Osteocyte (in vitro differentiated cells): ENCODE measurements at places on chromosomes 7 and 10.
A peak's percentile ranks its signal among the peaks of the same experiment; 100 is the strongest.

GRCh38 chr10:24930427-24930826, 22.0 kb downstream of the PRTFDC1 start:
- peak overlapping the region; percentile 77 for H3K27ac ChIP-seq
- peaks cover 2% of the 10 kb centered on the region for H3K36me3 ChIP-seq
- no peaks in the 10 kb centered on the region for H3K27me3 ChIP-seq

DNA sequence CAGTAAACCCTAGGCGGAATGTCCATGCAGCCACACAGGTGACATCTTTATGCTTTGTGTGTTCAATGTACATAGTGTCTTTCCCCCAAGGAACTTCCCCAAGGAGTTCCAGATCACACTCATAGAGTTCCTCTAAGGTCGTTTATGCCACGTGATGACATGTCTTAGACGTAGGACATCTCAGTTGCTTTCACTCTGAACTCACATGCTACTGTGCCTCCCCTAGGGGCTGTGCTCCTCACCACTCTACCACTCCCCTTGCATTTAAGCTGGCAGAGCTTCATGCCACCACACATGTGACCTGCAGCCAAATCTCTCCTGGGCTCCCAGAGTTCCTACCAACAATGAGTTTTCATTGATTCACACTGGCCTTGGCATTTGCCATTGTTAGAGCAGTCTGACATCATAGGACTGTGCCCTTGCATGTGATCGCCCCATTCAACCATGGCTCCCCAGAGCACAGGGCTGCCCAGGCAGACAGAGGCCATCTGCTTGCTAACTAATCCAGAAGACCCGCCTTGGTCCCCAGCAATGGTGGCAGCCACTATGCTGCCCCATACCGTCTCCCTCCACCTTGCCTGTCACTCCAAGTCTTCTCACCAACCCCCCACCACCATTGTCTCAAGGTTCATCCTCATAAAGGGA, 95.3 kb upstream of the MACROH2A2 start:
- no peak overlapping the region for H3K4me3 ChIP-seq
- H3K27ac ChIP-seq, result no peak overlapping the region
- no peaks in the 10 kb centered on the region for H3K27me3 ChIP-seq
- H3K4me1 ChIP-seq, result peaks cover 8% of the 10 kb centered on the region
- H3K36me3 ChIP-seq, result peaks cover 19% of the 10 kb centered on the region

- peak overlapping the region; percentile 42 for H3K4me3 ChIP-seq
- no peaks in the 10 kb centered on the region for H3K36me3 ChIP-seq
- no peak overlapping the region for H3K27ac ChIP-seq
- H3K27me3 ChIP-seq, result peaks cover 66% of the 10 kb centered on the region
- peak; percentile 75 for DNase-seq
- peaks cover 7% of the 10 kb centered on the region for H3K4me1 ChIP-seq
These were observed 346.9 kb downstream of the DNAJB6 start for GRCh38 chr7:157683747-157684156.

GRCh38 chr7:134368851-134369544, 52.3 kb upstream of the SLC35B4 start:
- DNase-seq, result no peak
- no peaks in the 10 kb centered on the region for H3K4me1 ChIP-seq
- H3K27ac ChIP-seq, result no peak overlapping the region
- no peak overlapping the region for H3K4me3 ChIP-seq

- no peaks in the 10 kb centered on the region for H3K36me3 ChIP-seq
- no peak overlapping the region for H3K27ac ChIP-seq
- H3K4me3 ChIP-seq, result no peak overlapping the region
- no peaks in the 10 kb centered on the region for H3K27me3 ChIP-seq
- H3K4me1 ChIP-seq, result no peaks in the 10 kb centered on the region
These were observed 170.4 kb upstream of the NRG3 start for GRCh38 chr10:81704596-81704995.

DNA sequence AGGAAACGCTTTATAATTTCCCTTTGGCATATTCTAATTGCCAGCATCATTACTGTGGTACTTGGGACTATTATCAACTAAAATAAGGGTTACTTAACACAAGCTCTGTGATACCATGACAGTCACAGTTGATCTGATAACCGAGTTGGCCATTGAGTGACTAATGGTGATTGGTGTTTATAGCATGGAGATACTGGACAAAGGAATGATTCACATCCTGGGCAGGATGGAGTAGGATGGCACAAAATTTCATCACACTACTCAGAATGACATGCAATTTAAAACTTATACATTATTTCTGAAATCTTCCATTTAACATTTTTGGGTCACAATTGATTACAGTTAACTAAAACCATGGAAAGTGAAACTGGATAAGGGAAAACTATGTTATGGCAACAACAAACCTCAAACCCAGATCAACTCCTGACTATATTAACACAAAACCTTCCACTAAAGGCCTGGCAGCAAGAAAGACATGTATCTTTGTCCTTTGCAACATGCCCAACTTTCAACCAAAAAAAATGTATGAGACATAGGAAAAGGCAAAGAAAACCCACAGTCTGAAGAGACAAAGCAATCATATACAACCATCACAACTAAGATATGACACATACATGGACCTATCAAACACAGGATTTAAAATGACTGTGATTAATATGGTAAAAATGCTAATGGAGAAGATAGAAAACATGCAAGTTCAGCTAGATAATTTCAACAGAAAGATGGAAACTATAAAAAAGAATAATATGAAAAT, 208.5 kb upstream of the NRP1 start:
- peaks cover 3% of the 10 kb centered on the region for H3K36me3 ChIP-seq
- no peak for DNase-seq
- H3K4me3 ChIP-seq, result no peak overlapping the region
- H3K27ac ChIP-seq, result no peak overlapping the region

GRCh38 chr10:29648983-29649268, 14.2 kb upstream of the SVIL start:
- peak overlapping the region; percentile 43 for H3K4me3 ChIP-seq
- H3K4me1 ChIP-seq, result peaks cover 78% of the 10 kb centered on the region

- no peaks in the 10 kb centered on the region for H3K4me1 ChIP-seq
- H3K27me3 ChIP-seq, result no peaks in the 10 kb centered on the region
- no peak overlapping the region for H3K4me3 ChIP-seq
- no peak for DNase-seq
- peaks cover 12% of the 10 kb centered on the region for H3K36me3 ChIP-seq
- no peak overlapping the region for H3K27ac ChIP-seq
These were observed 126.8 kb downstream of the NEURL1 start for GRCh38 chr10:103620352-103620740.

- no peak for DNase-seq
- no peak overlapping the region for H3K4me3 ChIP-seq
- no peaks in the 10 kb centered on the region for H3K36me3 ChIP-seq
- no peaks in the 10 kb centered on the region for H3K4me1 ChIP-seq
- peaks cover 2% of the 10 kb centered on the region for H3K27me3 ChIP-seq
These were observed 78.9 kb downstream of the UNCX start for GRCh38 chr7:1311406-1312135.

GRCh38 chr7:87628780-87629569, 777 bp downstream of the RUNDC3B start:
- no peak overlapping the region for H3K27ac ChIP-seq
- DNase-seq, result no peak
- H3K36me3 ChIP-seq, result no peaks in the 10 kb centered on the region
- H3K4me1 ChIP-seq, result peaks cover 10% of the 10 kb centered on the region

DNA sequence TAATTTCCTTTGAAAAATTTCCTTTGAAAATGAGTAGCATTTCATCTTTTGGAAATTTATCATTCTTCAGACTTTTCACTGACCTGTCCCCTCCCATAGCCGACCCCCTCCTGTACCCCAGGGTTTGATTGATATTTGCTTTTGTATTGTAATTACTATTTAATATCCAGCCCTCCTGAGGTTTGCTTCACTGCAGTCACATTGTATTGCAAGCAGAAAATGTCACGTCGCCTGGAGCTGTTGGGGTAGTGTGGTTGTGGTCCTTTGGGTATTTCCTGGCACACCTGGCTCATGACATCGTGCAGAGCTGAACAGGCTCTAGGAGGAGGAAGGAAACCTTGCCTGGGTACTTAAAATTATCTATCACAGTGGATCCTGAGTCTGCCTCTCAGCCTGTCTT, 116.1 kb downstream of the INSYN2A start:
- no peaks in the 10 kb centered on the region for H3K4me1 ChIP-seq
- peaks cover 51% of the 10 kb centered on the region for H3K36me3 ChIP-seq
- no peak overlapping the region for H3K4me3 ChIP-seq

- H3K27ac ChIP-seq, result no peak overlapping the region
- no peaks in the 10 kb centered on the region for H3K4me1 ChIP-seq
- H3K27me3 ChIP-seq, result peaks cover 15% of the 10 kb centered on the region
- H3K4me3 ChIP-seq, result no peak overlapping the region
These were observed 709.7 kb upstream of the SEMA3D start for GRCh38 chr7:85896531-85896930.

- H3K4me3 ChIP-seq, result no peak overlapping the region
- peaks cover 9% of the 10 kb centered on the region for H3K4me1 ChIP-seq
- no peak for DNase-seq
These were observed 2.5 kb upstream of the KCNH2 start for GRCh38 chr7:150980663-150981062.

DNA sequence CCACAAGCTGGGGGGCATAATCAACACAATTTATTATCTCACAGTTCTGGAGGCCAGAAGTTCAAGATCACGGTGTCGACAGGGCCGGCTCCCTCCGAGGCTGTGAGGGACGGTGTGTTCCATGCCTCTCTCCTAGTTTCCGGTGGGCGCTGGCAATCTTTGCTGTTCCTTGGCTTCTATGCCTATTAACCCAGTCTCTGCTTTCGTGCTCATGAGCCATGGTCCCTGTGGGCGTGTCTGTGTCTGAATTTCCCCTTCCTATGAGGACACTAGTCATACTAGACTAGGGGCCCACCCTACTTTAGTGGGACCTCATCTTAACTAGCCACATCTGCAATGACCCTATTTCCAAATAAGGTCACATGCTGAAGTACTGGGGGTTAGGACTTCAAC, 29.4 kb downstream of the HIPK2 start:
- peak overlapping the region; percentile 79 for H3K27ac ChIP-seq
- no peak overlapping the region for H3K4me3 ChIP-seq
- no peaks in the 10 kb centered on the region for H3K27me3 ChIP-seq
- DNase-seq, result no peak
- H3K4me1 ChIP-seq, result peaks cover 81% of the 10 kb centered on the region

- H3K4me1 ChIP-seq, result peaks cover 5% of the 10 kb centered on the region
- H3K27me3 ChIP-seq, result peaks cover 7% of the 10 kb centered on the region
- H3K4me3 ChIP-seq, result no peak overlapping the region
- H3K36me3 ChIP-seq, result peaks cover 2% of the 10 kb centered on the region
- no peak overlapping the region for H3K27ac ChIP-seq
- no peak for DNase-seq
These were observed 339.7 kb downstream of the HGF start for GRCh38 chr7:81430150-81430549.

DNA sequence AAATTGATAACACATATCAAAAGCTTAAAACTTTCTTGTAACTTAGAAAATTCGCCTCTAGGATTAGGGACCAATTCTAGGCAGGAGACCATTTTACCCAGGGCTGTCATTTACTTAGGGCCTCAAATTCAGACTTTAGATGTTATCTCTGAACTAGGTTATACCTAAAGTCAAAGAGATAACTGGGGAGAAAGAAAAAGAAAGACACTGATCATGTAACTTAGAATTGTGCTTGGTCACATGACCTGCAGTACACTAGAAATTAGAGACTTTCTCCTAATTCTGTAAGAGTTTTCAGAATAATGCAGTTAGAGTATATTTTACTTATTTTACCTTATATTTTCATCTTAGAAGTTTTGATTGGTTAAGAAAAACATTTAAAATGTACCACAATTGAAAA, 16.7 kb downstream of the ASB4 start:
- H3K27me3 ChIP-seq, result no peaks in the 10 kb centered on the region
- H3K36me3 ChIP-seq, result no peaks in the 10 kb centered on the region
- H3K4me1 ChIP-seq, result peaks cover 9% of the 10 kb centered on the region
- no peak overlapping the region for H3K27ac ChIP-seq
- no peak for DNase-seq

- H3K4me1 ChIP-seq, result no peaks in the 10 kb centered on the region
- no peak for DNase-seq
- no peaks in the 10 kb centered on the region for H3K36me3 ChIP-seq
- peaks cover 39% of the 10 kb centered on the region for H3K27me3 ChIP-seq
These were observed 220.0 kb downstream of the LRMDA start for GRCh38 chr10:75651417-75651816.

- no peak for DNase-seq
- peaks cover 7% of the 10 kb centered on the region for H3K27me3 ChIP-seq
- no peak overlapping the region for H3K27ac ChIP-seq
- no peak overlapping the region for H3K4me3 ChIP-seq
- no peaks in the 10 kb centered on the region for H3K36me3 ChIP-seq
These were observed 304.6 kb downstream of the KLF6 start for GRCh38 chr10:3480281-3480989.

DNA sequence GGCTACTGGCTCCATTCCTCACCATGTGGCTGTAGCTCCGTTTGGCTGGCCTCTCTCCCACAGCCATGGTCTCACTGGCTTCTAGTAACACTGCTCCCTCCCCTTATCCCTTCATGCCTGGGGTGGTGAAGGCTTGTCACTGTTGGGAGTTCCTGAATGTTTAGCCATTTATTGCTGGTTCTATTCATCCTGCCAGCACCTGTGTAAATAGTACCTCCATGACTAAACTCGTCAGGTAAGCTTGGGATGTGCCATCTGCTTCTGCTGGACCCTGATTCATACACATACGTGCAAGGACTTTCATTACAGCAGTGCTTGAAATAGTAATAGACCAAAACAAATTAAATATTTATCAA, 61.6 kb downstream of the CCDC71L start:
- H3K4me1 ChIP-seq, result peaks cover 6% of the 10 kb centered on the region
- H3K27me3 ChIP-seq, result no peaks in the 10 kb centered on the region
- no peak overlapping the region for H3K4me3 ChIP-seq
- no peak overlapping the region for H3K27ac ChIP-seq
- no peak for DNase-seq

DNA sequence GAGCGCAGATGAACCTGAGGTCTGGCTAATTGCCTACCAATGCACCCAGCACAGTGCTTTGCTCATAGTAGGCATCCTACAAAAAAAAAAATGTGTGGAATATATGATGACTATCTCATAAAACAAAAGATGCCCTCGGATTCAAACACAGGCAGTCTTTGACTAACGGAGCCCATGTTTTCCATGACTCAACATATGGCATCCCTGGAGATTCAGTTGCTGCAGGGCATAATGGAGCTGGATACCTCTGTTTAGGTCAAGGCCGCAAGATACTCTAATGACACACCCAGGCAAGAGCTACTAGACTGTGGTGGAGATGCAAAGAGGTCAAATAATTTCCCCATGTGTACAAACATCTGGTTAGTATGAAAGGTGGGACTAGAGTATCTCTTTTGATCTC, 16.3 kb downstream of the CUBN start:
- H3K27me3 ChIP-seq, result no peaks in the 10 kb centered on the region
- peaks cover 3% of the 10 kb centered on the region for H3K36me3 ChIP-seq
- peaks cover 11% of the 10 kb centered on the region for H3K4me1 ChIP-seq
- no peak overlapping the region for H3K27ac ChIP-seq
- H3K4me3 ChIP-seq, result no peak overlapping the region
- no peak for DNase-seq

- no peak for DNase-seq
- H3K36me3 ChIP-seq, result no peaks in the 10 kb centered on the region
- peaks cover 56% of the 10 kb centered on the region for H3K4me1 ChIP-seq
- H3K4me3 ChIP-seq, result peak overlapping the region; percentile 8
- H3K27me3 ChIP-seq, result no peaks in the 10 kb centered on the region
- peak overlapping the region; percentile 99 for H3K27ac ChIP-seq
These were observed 66.1 kb downstream of the THNSL1 start for GRCh38 chr10:25082276-25083204.
